ENCODE measurements at places on chromosomes 2 and 18.

DNA sequence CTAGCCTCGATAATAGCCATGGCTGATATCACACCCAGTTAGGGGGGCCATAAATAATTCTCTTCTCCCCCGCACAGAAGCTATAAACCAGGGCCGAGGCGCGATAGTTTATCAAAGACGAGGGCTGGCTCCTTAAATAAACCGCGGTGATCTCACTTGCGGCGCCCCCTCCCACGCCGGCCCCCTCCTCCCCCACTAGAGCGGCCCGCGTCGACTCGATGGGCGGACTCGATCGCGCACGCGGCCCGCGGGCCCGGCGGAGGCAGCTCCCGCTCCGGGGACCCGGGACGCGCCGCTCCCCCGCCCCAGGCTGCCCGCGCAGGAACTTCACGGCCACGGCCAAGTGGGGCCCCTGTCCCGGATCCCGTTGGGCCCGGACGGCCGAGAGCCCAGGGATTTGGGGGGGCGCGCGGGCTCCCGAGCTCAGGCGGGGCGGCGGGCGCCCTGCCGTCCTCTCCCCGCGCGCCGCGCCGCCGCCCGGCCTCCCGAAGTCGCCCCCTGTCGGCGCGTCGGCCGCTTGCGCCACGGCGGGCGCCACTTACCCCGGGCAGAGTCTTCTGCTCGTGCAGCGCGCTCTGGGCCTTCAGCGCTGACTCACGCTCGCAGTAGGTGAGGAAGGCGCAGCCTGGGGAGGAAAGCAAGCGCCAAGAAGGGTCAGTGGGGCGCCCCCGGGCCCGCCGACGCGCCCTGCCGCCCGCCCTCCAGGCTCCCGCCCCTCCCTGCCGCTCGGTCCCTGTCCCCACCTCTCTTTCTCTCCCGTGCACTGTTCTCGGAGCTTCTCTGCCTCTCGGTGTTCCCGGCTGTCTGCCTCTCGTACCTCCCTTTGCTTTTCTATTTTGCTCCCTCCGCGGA lies 80.4 kb downstream of the CELF4 start:
- no peak overlapping the region for H3K4me3 ChIP-seq
- H3K27ac ChIP-seq: no peak overlapping the region
- no peaks in the 10 kb centered on the region for H3K36me3 ChIP-seq
- no peaks in the 10 kb centered on the region for H3K4me1 ChIP-seq
- DNase-seq: no peak
- H3K27me3 ChIP-seq: peaks cover 27% of the 10 kb centered on the region

GRCh38 chr2:127609818-127610217 lies 36.1 kb upstream of the GPR17 start:
- peaks cover 4% of the 10 kb centered on the region for H3K4me1 ChIP-seq
- H3K27me3 ChIP-seq: no peaks in the 10 kb centered on the region
- no peak overlapping the region for H3K4me3 ChIP-seq

DNA sequence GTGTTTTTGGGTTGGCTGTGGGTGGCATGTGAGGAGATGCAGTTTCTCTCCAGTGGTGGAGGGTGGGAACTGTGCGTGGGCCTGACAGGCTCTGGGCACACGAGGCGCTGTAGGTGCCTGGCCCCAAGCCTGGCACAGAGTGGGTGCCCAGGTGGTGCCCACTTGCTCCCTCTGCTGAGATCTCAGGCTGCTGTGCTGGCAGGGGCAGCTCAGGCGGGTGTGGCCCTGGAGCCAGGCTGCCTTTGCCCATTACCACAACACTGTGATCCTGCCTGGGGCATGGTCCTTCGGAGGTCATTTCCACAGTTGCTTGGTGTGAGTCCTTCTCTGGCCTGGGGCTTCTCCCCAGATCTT lies 20.4 kb downstream of the TSHZ1 start:
- H3K36me3 ChIP-seq: peaks cover 11% of the 10 kb centered on the region
- no peak overlapping the region for H3K27ac ChIP-seq
- peaks cover 5% of the 10 kb centered on the region for H3K4me1 ChIP-seq
- DNase-seq: no peak
- no peak overlapping the region for H3K4me3 ChIP-seq

- H3K4me3 ChIP-seq: peak within 1 kb of the TSS; percentile 73
- no peaks in the 10 kb centered on the region for H3K36me3 ChIP-seq
- DNase-seq: no peak
- H3K27ac ChIP-seq: peak within 1 kb of the TSS; percentile 28
- H3K4me1 ChIP-seq: peaks cover 15% of the 10 kb centered on the region
- H3K27me3 ChIP-seq: peaks cover 53% of the 10 kb centered on the region
Observed at GRCh38 chr2:216632952-216633615, at the start of gene IGFBP2. IGFBP2 (plus strand) TSS chr2:216633420; CDS start chr2:216633524, 104 bp downstream.

- H3K27ac ChIP-seq: no peak overlapping the region
- H3K36me3 ChIP-seq: no peaks in the 10 kb centered on the region
- H3K4me3 ChIP-seq: no peak overlapping the region
- no peaks in the 10 kb centered on the region for H3K27me3 ChIP-seq
- DNase-seq: no peak
- peaks cover 7% of the 10 kb centered on the region for H3K4me1 ChIP-seq
Observed at GRCh38 chr2:13000664-13001363, 284.1 kb downstream of the TRIB2 start.

DNA sequence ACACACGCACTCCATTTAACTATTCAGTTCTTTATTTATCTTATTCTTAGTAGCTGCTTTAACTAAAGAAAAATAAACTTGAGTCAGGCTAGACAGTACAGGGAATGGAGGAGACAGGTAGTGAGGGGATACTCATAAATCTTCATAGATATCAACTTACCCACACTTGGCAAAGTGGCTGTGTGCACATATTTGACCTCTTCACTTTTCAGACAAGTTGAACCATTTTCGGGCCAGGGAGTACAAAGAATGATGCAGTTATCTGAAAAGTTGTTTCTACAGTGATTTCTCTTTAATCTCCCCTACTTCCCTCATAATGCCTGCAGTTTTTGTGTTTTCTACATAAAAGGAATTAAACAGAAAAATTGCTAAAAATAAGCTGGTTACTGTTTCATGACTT lies 307.5 kb downstream of the GULP1 start:
- H3K27me3 ChIP-seq: no peaks in the 10 kb centered on the region
- no peaks in the 10 kb centered on the region for H3K4me1 ChIP-seq
- H3K4me3 ChIP-seq: no peak overlapping the region
- no peak for DNase-seq
- H3K27ac ChIP-seq: no peak overlapping the region

- no peaks in the 10 kb centered on the region for H3K36me3 ChIP-seq
- H3K4me3 ChIP-seq: no peak overlapping the region
- no peak for DNase-seq
- H3K27me3 ChIP-seq: no peaks in the 10 kb centered on the region
- H3K4me1 ChIP-seq: peaks cover 7% of the 10 kb centered on the region
- no peak overlapping the region for H3K27ac ChIP-seq
Observed at GRCh38 chr2:3122525-3122924, 255.1 kb downstream of the EIPR1 start.

Measured in MCF 10A (cell line).